ENCODE measurements at places on chromosomes 3 and 15. TPM values are rescaled to one million over a fixed set of nuclear protein-coding genes. Genes with fewer than 3 reads are reported as not detected.

DNA sequence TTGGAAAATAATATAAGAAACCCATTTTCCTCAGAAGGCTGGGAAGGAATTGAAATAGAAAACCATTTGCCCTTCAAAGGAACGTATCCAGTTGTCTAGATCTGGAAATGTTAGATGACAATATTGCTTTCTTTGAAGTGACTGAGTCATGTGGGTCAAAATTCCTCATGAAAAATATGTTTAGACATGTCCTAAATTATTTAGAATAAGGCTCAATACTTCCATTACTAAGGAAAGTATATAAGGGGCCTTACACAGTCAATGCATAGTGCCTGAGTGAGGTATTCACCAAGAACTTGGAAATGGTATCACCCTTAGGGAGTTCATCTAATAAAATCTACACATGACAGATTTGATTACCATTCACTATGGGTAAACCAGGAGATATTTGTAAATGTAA is 619.8 kb upstream of the KCNMB2 start:
- no peak for DNase-seq

DNA sequence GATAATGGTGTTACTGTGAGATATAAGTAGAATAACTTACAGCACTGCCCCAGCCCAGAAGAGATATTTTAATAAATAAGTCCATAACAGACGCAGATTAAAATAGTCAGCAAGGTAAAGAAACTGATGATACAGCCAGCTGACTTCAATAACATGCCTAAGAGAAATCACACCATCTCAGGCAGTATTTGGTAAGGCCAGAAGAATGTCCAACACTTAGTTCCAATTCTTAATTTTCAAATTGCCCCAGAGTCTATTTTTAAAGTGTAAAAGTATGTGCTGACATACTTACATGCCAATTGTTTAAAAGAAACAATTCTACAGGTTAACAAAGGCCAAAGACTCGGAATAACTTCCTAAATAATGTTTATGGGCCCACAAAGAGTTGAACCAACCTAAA is 1.6 kb downstream of the GNB4 start:
- no peak for DNase-seq

GRCh38 chr3:172357850-172358754 is 90.2 kb downstream of the GHSR start:
- no peak for DNase-seq

GRCh38 chr3:22244761-22245521 is 493.9 kb upstream of the ZNF385D start:
- DNase-seq: no peak

DNA sequence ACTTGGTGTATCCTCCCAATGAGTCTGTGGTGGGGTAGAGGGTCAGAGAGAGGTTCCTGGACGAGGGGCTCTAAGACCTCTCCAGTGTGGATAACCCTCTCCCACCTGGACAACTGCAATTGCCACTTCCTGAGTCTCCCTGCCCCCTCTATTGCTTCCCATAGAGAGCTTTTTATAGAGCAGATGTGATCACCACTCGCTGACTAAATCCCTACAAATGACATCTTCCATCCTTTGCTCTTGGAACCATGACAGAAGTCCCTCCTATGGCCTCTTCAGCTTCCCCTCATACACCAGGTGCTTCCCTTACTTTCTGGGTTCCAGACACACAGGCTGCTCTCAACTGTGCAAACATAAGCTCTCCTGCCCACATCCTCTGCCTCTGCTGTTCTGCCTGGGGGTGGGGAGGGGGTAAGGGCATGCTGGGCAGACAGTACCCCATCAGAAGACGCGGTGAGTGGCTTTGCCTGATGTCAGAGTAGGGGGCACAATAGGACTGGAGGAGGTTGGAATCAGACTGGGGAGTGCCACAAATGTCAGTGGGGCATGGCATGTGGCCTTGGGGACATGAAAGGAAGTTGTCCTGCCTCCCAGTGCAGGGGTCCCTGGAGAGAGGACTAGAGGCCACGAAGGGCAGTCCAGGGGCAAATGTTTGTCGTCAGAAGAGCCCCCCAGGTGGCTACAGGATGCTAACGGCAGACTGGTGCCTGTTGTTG is 15.2 kb downstream of the ITIH3 start:
- no peak for DNase-seq

GRCh38 chr3:62936626-62937254 is 61.5 kb upstream of the CADPS start:
- no peak for DNase-seq

The CD96 gene
- total RNA-seq: 0.94 TPM

The P2RY14 gene
- total RNA-seq: not detected

The EFCC1 gene
- 0.16 TPM for total RNA-seq

All from WTC11 (cell line).